Forelimb muscle (tissue), 1 donor: ENCODE measurements at places on chromosomes 3 and 15. TPM values are rescaled to one million over a fixed set of nuclear protein-coding genes. Genes with fewer than 3 reads are reported as not detected.

Gene CRYBG3
- 23.3 TPM for polyA plus RNA-seq

- no peak for DNase-seq
These were observed 23.8 kb downstream of the SEMA6D start for GRCh38 chr15:47741082-47741481.

DNA sequence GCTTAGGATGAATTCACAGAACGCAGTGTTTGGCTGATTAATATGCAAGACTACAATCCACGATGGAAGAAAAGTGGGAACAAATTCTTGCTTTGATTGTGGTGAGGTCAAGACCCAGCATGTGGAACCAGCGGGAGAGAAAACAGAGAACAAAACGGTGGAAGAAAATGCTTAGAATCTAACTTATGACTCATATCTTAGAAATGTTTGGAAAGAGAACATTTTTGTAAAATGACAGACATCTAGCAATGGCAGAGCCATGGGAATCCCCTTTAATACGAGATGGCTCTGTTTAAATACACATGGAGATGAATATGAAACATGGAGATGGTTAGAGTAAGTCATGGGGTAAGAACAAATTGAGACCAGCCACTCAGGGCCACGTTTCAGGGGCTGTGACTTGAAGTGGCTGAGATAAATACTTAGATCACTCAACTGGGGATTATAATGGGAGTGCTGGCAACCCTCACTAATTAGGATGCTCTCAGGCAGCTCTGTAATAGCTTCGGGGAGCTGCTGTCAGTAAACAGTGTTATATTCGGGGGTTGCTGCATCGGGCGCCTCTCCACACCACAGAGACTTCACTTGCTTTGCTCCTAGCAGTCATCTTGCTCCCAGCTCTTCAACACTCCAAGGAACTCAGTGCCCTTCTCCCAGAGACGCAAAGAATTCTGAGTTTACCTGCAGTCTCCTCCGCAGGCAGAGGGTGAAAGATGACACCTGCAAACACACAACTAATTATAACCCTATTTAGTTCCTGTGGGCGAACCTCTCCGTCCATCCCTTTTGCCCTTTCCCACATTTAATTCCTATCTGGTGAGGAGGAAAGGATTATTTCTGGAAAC, 68.0 kb upstream of the ONECUT1 start:
- DNase-seq, result no peak

GRCh38 chr3:126413693-126414080, 19.0 kb downstream of the CFAP100 start:
- DNase-seq, result no peak

- no peak for DNase-seq
These were observed 14.2 kb downstream of the KIF7 start for GRCh38 chr15:89641053-89641452.
